CD8-positive, alpha-beta memory T cell (primary cell): ENCODE measurements at places on chromosomes 7 and 10. TPM values are rescaled to one million over a fixed set of nuclear protein-coding genes. Genes with fewer than 3 reads are reported as not detected.

GRCh38 chr10:84358743-84359142, 30.4 kb downstream of the CCSER2 start:
- no peak overlapping the region for H3K27ac ChIP-seq
- H3K36me3 ChIP-seq, result no peaks in the 10 kb centered on the region
- peaks cover 68% of the 10 kb centered on the region for H3K4me1 ChIP-seq
- H3K27me3 ChIP-seq, result no peaks in the 10 kb centered on the region
- no peak overlapping the region for H3K4me3 ChIP-seq

- no peaks in the 10 kb centered on the region for H3K36me3 ChIP-seq
- DNase-seq, result no peak
- no peaks in the 10 kb centered on the region for H3K4me1 ChIP-seq
- no peaks in the 10 kb centered on the region for H3K27me3 ChIP-seq
- no peak overlapping the region for H3K4me3 ChIP-seq
These were observed 238.1 kb downstream of the BMPER start for GRCh38 chr7:34143402-34143801.

DNA sequence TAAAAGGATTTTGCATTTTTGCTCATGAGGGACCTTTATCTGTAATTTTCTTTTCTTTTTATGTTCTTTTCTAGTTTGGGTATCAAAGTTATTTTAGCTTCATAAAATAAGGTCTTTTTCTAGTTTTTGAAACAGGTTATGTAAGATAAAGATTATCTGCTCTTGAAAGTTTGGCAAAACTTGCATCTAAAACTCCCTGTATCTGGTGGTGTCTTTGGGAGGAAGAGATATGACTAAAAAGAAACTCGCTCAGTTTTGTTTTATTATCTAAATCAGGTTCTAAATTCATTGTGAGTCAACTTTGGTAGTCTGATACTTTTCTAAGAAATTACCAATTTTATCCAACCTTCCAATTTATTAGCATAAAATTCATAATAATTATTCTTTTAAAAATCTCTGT, 55.1 kb downstream of the VCL start:
- H3K4me3 ChIP-seq, result no peak overlapping the region
- H3K4me1 ChIP-seq, result peaks cover 3% of the 10 kb centered on the region
- DNase-seq, result no peak
- H3K27ac ChIP-seq, result no peak overlapping the region
- no peaks in the 10 kb centered on the region for H3K27me3 ChIP-seq

DNA sequence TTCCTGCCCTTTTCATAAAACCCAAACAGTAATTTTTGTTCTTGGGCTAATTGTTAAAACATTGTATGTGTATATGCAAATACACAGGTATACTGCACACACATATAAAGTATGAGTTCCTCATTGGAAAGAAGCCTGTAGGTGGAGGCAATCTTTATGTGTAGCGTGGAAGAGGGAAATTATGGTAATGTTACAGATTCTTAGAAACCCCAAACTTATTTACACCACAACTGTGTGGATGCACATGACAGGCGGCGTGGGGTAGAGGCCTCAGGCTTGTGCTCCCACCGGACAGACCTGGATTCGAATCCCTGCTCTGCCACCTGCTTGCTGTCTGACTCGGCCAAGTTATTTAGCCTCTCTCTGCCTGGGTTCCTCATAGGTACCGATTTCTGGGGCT, 223.0 kb downstream of the CELF2 start:
- H3K36me3 ChIP-seq, result peaks cover 15% of the 10 kb centered on the region
- no peaks in the 10 kb centered on the region for H3K27me3 ChIP-seq
- H3K4me3 ChIP-seq, result no peak overlapping the region

The TMEM236 gene
- total RNA-seq, result 0.09 TPM

The TDRD1 gene
- 0.16 TPM for total RNA-seq

GRCh38 chr10:71729161-71729636, 9.6 kb upstream of the C10orf105 start:
- no peak for DNase-seq
- no peaks in the 10 kb centered on the region for H3K27me3 ChIP-seq
- peak overlapping the region; percentile 17 for H3K27ac ChIP-seq
- no peak overlapping the region for H3K4me3 ChIP-seq
- H3K4me1 ChIP-seq, result peaks cover 97% of the 10 kb centered on the region

DNA sequence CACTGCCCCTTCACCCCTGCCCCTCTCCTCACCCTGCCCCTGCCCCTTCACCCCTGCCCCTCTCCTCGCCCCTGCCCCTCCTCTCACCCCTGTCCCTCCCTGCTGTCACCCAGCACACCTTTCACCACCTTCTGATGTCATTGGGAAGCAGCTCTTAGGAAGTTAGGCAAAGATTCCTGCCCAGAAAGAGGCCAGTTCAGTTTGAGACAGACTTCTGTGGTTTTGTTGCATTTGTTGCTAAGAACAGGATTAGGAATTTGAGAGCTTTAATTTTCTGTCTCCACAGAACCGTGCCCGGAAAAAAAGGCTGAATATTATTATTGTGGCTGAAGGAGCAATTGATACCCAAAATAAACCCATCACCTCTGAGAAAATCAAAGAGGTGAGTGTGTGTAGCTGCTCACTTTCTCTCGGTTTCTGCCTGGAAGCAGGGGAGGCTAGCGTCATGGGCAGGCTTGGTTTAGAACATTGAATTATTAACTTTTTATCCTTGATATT, 39.6 kb downstream of the PFKP start:
- DNase-seq, result no peak
- H3K27ac ChIP-seq, result no peak overlapping the region
- H3K36me3 ChIP-seq, result peaks cover 42% of the 10 kb centered on the region
- no peaks in the 10 kb centered on the region for H3K4me1 ChIP-seq
- no peaks in the 10 kb centered on the region for H3K27me3 ChIP-seq

The C7orf57 gene
- 0.92 TPM for total RNA-seq

The RPP38 gene
- total RNA-seq, result 21.7 TPM

GRCh38 chr7:101235050-101235449, 2.6 kb downstream of the CLDN15 start:
- no peak overlapping the region for H3K27ac ChIP-seq
- peaks cover 13% of the 10 kb centered on the region for H3K36me3 ChIP-seq
- H3K4me1 ChIP-seq, result no peaks in the 10 kb centered on the region
- no peak for DNase-seq
- no peaks in the 10 kb centered on the region for H3K27me3 ChIP-seq

DNA sequence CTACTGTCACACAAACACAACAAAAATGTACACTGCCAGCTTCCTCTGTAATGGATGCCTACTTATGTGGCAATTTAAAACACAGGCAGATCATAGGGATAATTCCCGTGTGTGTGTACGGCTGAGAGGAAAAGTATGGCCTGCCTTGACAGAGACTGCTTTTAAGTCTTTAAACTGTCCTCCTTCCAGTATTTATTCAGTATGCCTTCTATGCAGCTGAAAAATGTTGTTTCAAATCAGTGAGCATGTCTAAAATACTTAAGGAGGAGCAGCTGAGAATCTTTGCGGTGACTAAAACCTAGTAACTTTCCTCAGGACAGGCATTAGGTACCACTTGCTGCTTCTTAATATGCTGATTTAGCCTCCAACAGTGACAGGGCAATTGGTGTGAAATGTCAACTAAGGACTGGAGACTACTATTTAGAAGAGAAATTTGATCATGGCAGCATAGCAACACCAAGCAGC, 126.3 kb downstream of the CACNA2D1 start:
- H3K4me1 ChIP-seq, result no peaks in the 10 kb centered on the region
- no peaks in the 10 kb centered on the region for H3K36me3 ChIP-seq
- no peak for DNase-seq
- H3K4me3 ChIP-seq, result no peak overlapping the region
- no peaks in the 10 kb centered on the region for H3K27me3 ChIP-seq

GRCh38 chr7:5349005-5349380, 66.2 kb downstream of the SLC29A4 start:
- H3K4me3 ChIP-seq, result no peak overlapping the region
- H3K4me1 ChIP-seq, result no peaks in the 10 kb centered on the region
- H3K27me3 ChIP-seq, result no peaks in the 10 kb centered on the region

- H3K27ac ChIP-seq, result no peak overlapping the region
- no peaks in the 10 kb centered on the region for H3K27me3 ChIP-seq
- no peaks in the 10 kb centered on the region for H3K4me1 ChIP-seq
- H3K4me3 ChIP-seq, result no peak overlapping the region
These were observed 9.0 kb upstream of the GPR141 start for GRCh38 chr7:37674531-37674930.

DNA sequence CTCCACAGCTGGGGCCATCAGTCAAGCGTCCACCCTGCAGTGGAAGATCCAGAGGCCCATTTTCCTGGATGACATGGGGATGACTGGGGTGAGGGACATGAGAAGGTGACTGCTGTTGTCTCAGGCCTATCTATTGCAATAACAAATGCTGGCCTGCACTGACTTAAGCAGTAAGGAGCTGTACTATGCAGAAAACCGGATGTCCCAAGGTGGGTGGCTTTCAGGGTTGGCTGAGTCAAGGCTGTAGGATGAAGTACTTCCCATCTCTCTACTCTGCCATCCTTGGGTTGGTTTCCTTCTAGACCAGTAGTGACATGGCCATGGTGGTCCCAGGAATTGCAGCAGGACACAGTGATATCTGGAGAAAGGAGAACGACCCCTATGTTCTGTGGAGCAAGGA, 48.1 kb downstream of the NEURL1 start:
- H3K27ac ChIP-seq, result no peak overlapping the region
- no peaks in the 10 kb centered on the region for H3K27me3 ChIP-seq
- peaks cover 9% of the 10 kb centered on the region for H3K4me1 ChIP-seq
- H3K36me3 ChIP-seq, result no peaks in the 10 kb centered on the region
- no peak for DNase-seq

DNA sequence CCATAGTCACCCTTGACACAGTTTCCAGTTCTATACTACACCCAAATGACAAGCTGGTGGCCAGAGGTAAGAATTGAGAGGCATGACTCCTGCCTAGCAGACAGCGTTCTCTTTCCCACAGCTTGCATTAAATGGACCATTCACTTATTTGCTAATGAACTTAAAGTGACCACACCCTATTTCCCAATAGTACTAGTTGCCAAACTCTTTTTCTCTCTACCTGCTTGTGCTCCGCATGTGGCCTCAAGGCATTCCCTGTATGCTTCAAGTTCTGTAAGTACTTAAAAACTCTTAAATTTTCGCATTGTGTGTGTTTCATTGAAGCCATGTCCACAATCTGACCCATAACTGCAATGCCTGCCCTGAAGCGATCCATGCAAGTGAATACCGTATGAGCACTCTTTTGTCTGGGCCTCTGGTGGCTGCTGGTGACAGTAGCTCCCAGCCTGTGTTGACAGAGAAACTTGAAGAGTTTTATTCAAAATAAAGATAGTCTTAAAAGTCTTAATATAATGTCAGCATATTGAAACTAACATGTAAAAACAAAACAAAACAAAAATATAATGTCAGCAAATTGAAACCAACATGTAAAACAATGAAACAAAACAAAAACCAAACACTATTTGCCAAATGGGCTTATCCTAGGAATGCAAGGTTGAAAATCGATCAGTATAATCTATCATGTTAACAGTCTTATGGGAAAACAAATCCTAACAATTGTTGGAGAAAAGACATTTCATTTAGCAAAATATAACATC, 73.6 kb downstream of the CCSER2 start:
- H3K36me3 ChIP-seq, result no peaks in the 10 kb centered on the region
- no peak overlapping the region for H3K27ac ChIP-seq
- H3K4me1 ChIP-seq, result peaks cover 3% of the 10 kb centered on the region
- H3K27me3 ChIP-seq, result no peaks in the 10 kb centered on the region
- DNase-seq, result no peak

The OPALIN gene
- not detected for total RNA-seq

DNA sequence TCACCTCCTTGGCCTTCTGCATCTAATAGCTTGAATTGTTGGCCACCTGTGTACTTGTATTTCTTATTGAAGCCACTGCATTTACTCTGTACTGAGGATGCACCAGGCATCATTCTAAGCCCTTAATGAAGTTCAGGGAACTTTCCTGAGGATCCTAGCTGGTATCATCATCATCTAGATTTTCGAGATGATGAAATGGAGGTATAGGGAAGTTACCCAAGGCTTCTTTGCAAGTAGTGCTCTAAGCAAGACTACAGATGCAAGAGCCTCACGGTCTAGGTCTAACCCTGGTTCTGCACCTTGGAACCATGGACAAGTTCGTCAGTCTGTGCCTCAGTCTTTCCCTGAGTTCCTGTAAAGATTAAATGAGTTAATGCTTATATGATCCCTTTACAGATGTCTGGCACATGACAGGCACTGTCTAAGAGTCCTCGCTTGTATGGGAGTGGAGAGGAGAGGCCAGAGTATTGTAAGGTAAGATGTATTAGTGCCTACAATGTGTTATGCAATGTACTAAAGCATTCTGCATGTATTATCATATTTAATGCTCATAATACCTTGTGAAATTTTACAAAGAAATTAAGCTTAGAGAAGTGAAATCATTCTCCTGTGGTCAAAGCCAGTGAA, 145.1 kb downstream of the KCNMA1 start:
- H3K4me1 ChIP-seq, result no peaks in the 10 kb centered on the region
- H3K36me3 ChIP-seq, result no peaks in the 10 kb centered on the region
- no peak overlapping the region for H3K27ac ChIP-seq
- H3K27me3 ChIP-seq, result no peaks in the 10 kb centered on the region
- no peak for DNase-seq

GRCh38 chr7:83617858-83618257, 31.1 kb downstream of the SEMA3E start:
- no peak overlapping the region for H3K27ac ChIP-seq
- H3K4me3 ChIP-seq, result no peak overlapping the region
- no peaks in the 10 kb centered on the region for H3K27me3 ChIP-seq

- DNase-seq, result no peak
- no peak overlapping the region for H3K27ac ChIP-seq
- H3K27me3 ChIP-seq, result no peaks in the 10 kb centered on the region
- H3K4me3 ChIP-seq, result no peak overlapping the region
These were observed 193.1 kb downstream of the RNLS start for GRCh38 chr10:88390041-88390440.

The KLF14 gene
- not detected for total RNA-seq

DNA sequence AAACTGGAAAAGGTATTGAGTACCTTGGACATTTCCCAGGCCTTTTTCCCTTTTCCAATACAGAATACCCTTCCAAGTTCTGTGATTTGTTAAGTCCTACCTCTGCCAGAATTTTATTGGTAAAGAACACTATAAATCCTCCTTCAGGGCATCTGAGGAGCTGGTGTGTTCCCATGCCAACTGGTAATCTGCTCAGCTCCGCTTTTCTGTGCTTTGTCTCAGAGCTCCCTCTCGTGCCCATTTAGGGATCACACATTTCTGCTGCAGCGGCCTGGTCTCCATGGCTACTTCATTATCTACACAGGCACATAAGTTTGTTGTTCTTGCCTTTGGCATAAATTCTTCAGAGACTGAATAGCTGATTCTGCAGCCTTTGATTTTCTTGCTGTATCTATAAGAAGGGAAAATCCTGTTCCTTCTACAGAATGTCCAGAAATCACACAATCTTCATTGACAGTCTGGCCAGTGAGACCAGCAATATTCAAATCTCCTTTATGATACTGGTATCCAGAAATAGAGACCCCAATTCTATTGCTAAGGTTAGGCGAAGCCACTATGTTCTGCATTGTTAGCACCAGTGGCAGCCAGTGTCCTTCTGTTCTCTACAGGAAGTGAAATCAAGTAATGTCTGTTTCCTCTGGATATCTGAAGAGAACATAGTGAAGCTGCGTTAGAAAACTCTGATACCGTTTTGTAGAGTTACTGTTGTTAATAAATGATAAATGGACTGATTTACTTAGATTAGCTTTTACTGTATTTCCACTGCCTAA, 51.9 kb downstream of the DENND11 start:
- H3K36me3 ChIP-seq, result no peaks in the 10 kb centered on the region
- no peak overlapping the region for H3K27ac ChIP-seq
- peaks cover 4% of the 10 kb centered on the region for H3K4me1 ChIP-seq
- no peak overlapping the region for H3K4me3 ChIP-seq
- H3K27me3 ChIP-seq, result no peaks in the 10 kb centered on the region
- no peak for DNase-seq

The ASNS gene
- total RNA-seq, result 94.9 TPM

The SLC25A40 gene
- total RNA-seq, result 37.9 TPM

GRCh38 chr7:105098863-105099515, 85.0 kb downstream of the KMT2E start:
- no peak overlapping the region for H3K4me3 ChIP-seq
- H3K27me3 ChIP-seq, result no peaks in the 10 kb centered on the region
- H3K36me3 ChIP-seq, result peaks cover 29% of the 10 kb centered on the region
- no peak for DNase-seq
- no peaks in the 10 kb centered on the region for H3K4me1 ChIP-seq
- no peak overlapping the region for H3K27ac ChIP-seq

The SPDYE8 gene
- not detected for total RNA-seq
